ENCODE measurements at places on chromosomes 3 and 15. TPM values are rescaled to one million over a fixed set of nuclear protein-coding genes. Genes with fewer than 3 reads are reported as not detected.

- no peaks in the 10 kb centered on the region for H3K27me3 ChIP-seq
- DNase-seq: no peak
- H3K27ac ChIP-seq: no peak overlapping the region
- H3K4me1 ChIP-seq: no peaks in the 10 kb centered on the region
- no peaks in the 10 kb centered on the region for H3K36me3 ChIP-seq
These were observed 14.4 kb downstream of the PLA2G4F start for GRCh38 chr15:42141795-42142667.

The USP50 gene
- not detected for total RNA-seq

DNA sequence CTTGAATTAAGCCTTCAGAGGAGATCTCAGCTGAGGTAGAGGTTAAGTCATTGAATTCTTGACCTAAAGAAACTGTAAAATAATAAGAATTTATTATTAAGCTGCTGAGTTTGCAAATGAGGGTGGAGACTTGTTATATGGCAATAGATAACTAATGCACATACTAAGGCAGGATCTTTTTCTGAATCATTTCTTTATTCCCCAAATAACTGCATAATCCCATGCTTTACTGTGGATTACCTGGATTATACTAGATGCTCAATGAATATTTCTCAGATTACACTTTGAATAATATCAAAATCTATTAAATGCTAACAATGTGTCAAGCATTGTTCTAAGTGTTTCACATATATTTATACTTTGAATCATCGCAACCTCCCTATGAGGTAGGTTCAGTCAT lies 532.5 kb downstream of the NAALADL2 start:
- no peak overlapping the region for H3K27ac ChIP-seq
- DNase-seq: no peak

The LMCD1 gene
- 5.6 TPM for total RNA-seq

DNA sequence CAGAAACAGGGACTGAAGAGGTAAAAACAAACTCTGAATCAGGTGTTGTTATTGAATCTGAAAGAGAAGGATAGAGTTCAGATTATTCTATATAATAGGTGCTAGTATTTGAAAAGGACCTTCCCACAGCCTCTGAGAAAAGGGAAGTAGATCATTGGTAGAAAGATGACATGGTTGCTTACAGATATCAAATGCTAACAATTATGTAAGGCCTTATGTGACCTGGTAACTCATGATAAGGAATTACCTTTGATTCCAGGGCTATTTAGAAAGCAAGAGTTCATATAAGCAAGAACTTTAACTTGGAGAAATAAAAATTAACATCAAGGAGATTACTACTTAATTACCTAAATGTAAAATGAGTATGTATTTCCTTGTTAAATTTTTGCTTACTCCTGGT lies 7.6 kb downstream of the SLC27A2 start:
- H3K36me3 ChIP-seq: no peaks in the 10 kb centered on the region
- no peaks in the 10 kb centered on the region for H3K27me3 ChIP-seq
- H3K27ac ChIP-seq: no peak overlapping the region
- H3K4me1 ChIP-seq: no peaks in the 10 kb centered on the region
- no peak for DNase-seq

DNA sequence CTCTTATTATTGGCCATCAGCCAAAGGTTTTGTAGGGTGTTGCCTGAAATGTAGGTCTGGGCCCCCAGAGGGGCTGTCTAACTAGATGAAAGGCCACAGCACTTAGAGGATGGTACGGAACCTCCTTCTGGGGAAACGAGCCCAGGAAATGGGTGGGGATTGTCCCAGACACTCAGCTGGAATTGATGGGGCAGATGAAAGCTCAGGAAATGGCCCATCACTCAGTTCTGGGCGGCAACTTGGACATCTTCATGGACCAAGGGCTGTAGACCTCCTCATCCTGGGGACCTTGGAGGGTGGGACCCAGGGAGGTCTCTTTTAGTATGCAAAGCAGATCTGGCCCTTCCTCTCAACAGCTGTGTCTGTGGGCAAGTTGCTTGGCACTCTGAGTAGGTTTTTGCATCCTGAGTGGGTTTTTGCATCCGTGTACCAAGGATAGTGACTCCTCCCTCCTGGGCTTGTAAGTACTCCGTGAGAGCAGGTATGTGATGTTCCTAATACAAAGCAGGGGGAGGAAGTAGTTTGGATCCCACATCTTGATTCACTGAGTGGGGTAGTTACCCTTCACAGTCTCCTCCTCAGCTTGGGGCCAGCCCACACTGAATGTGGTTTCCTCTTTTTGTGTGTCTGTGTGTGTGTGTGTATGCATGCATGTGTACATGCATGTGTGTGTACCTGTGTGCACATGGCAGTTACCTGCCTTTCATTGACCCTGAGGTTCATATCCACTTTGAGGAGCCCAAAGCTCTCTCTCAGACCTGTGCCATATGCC lies 292.0 kb downstream of the RPLP1 start:
- H3K36me3 ChIP-seq: peaks cover 4% of the 10 kb centered on the region
- peaks cover 9% of the 10 kb centered on the region for H3K4me1 ChIP-seq
- H3K27me3 ChIP-seq: peaks cover 8% of the 10 kb centered on the region
- no peak overlapping the region for H3K27ac ChIP-seq
- no peak overlapping the region for H3K4me3 ChIP-seq

The VPS13C gene
- total RNA-seq: 150 TPM

The TMCO5A gene
- not detected for total RNA-seq

GRCh38 chr15:101642361-101642760 lies 9.8 kb downstream of the TM2D3 start:
- peaks cover 18% of the 10 kb centered on the region for H3K4me1 ChIP-seq
- peaks cover 63% of the 10 kb centered on the region for H3K36me3 ChIP-seq
- no peak for DNase-seq
- peak overlapping the region; percentile 53 for H3K4me3 ChIP-seq

- no peak overlapping the region for H3K27ac ChIP-seq
- H3K27me3 ChIP-seq: peaks cover 19% of the 10 kb centered on the region
- H3K4me3 ChIP-seq: no peak overlapping the region
- H3K36me3 ChIP-seq: no peaks in the 10 kb centered on the region
- DNase-seq: no peak
These were observed 90.0 kb downstream of the FAM43A start for GRCh38 chr3:194775731-194776130.

DNA sequence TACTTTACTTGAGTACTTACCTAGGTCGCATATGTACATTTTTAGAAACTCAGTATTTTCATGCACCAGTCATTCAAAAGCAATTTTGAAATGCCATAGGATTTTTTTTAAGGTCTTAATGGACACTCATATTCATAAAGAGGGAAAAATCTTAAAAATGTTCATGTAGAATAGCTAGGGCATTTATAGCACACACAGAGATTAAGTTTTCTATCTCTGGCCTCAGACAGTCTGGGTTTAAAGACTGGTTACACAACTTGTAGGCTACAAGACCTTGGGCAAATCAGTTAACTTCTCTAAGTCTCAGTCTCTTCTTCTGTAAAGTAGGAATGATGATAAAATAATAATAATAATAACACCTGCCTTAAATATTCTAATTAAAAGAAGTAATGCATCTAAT lies 48.5 kb upstream of the UBP1 start:
- H3K27me3 ChIP-seq: no peaks in the 10 kb centered on the region
- no peaks in the 10 kb centered on the region for H3K4me1 ChIP-seq
- no peak overlapping the region for H3K27ac ChIP-seq
- DNase-seq: no peak
- H3K36me3 ChIP-seq: no peaks in the 10 kb centered on the region

DNA sequence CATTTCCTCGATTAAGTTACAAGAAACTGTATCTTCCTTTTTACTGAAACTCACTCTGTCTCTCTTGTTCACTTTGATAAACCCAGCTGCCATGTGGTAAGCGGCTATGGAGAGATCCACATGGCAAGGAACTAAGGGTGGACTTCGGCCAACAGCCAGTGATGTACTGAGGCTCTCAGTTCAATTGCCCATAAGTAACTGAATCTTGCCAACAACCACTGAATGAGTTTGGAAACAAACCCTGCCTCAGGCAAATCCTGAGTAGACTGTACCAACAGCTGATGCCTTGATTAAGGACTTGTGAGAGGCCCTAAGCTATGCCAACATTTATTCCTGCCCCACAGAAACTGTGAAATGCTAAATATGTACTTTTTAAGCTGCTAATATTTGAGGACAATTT lies 433.5 kb downstream of the PLOD2 start:
- no peaks in the 10 kb centered on the region for H3K36me3 ChIP-seq
- no peak for DNase-seq
- no peak overlapping the region for H3K4me3 ChIP-seq

DNA sequence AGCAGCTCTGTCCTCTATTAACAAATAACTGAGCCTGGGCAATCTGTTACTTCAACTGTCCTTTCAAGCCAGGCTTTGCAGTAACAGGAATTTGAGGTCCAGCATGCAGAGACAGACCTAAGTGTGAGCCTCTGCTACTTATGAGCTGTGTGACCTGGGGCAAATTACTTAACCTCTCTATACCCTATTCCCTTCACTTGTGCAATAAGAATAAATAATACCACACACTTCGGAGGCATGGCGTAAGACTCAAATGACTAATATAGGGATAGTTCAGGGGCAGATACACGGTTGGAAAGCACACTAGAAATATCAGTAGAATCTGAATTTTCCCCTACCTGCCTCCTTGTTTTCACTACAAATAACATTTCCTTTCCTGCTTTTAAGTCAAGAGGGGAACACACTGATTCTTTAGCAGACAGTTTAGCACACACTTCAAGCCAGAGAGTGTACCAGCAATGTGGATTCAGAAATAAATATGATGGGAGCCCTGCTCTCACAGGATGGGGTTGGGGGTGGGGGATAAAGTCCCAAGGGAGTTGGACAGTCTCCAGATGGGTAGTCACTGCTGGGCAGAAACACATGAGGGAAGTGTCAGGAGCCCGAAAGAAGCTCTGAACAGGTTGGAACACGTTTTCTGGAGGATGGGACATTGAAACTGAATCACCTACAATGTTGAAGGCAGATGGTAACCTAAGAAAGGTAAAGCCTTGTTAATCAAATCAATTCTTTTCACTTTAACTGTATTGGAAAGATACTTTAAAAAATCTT lies 61.8 kb upstream of the RBP1 start:
- H3K36me3 ChIP-seq: no peaks in the 10 kb centered on the region
- H3K27ac ChIP-seq: no peak overlapping the region
- H3K27me3 ChIP-seq: no peaks in the 10 kb centered on the region
- no peaks in the 10 kb centered on the region for H3K4me1 ChIP-seq
- no peak for DNase-seq

DNA sequence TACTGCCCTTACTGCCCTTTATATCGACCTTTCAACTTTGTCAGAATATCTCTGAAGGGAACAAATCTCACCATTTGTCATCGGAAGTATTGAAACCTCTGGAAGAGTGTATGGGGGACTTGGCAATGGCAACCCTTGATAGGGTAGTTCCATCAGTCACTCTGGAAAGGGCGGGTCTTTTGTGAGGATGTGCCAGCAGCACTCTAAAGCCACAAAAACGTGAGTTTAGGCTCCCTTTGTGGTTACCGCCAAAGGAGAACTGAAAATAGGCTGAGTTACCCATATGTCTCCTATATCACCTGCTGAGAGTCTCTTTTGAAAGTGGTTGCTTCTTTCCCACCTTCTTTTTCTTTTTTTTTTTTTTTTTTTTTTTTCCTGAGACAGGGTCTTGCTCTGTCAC lies 296.8 kb upstream of the CHRM5 start:
- no peak for DNase-seq
- no peak overlapping the region for H3K4me3 ChIP-seq
- no peaks in the 10 kb centered on the region for H3K36me3 ChIP-seq

DNA sequence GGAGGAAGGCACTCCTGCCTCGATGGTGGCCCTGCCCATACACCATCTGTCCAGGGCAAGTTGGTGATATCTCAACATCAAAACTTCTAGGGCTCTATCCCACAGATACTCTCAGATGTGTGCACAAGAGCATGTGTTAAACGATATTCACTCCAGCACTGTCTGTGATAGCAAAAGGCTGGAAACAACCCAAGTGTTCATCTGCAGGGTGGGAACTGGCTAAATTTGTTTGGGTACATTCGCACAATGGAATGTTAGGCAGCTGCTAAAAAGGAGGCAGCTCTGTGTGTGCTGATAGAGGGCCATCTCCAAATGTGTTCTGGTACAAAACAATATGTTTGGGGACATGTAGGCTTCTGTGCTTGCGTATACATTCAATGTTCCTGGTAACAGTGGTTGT lies 19.8 kb downstream of the IGDCC4 start:
- H3K27ac ChIP-seq: no peak overlapping the region
- DNase-seq: no peak
- no peaks in the 10 kb centered on the region for H3K36me3 ChIP-seq
- H3K4me3 ChIP-seq: no peak overlapping the region
- no peaks in the 10 kb centered on the region for H3K4me1 ChIP-seq
- H3K27me3 ChIP-seq: peaks cover 5% of the 10 kb centered on the region

DNA sequence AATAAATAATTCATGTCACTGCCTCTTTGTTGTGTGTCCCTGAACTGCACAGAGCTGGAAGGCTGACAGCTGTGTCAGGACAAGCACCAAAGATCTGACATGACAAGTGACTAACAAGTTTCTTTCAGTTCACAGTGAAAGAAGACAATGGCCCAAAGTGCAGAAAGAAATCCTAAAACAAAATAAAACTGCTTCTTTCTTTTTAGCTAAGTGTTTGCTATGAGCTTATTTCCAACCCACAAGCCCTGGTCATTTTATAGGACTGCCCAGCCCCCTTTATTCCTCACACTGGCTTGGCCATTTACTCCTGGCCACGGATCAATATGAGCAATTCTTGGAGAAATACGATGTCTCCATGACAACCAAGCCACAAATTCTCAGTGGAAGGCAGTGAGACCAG lies 238.5 kb downstream of the WDR72 start:
- H3K27ac ChIP-seq: no peak overlapping the region
- H3K27me3 ChIP-seq: no peaks in the 10 kb centered on the region
- no peaks in the 10 kb centered on the region for H3K4me1 ChIP-seq
- DNase-seq: no peak
- no peak overlapping the region for H3K4me3 ChIP-seq
- H3K36me3 ChIP-seq: no peaks in the 10 kb centered on the region

DNA sequence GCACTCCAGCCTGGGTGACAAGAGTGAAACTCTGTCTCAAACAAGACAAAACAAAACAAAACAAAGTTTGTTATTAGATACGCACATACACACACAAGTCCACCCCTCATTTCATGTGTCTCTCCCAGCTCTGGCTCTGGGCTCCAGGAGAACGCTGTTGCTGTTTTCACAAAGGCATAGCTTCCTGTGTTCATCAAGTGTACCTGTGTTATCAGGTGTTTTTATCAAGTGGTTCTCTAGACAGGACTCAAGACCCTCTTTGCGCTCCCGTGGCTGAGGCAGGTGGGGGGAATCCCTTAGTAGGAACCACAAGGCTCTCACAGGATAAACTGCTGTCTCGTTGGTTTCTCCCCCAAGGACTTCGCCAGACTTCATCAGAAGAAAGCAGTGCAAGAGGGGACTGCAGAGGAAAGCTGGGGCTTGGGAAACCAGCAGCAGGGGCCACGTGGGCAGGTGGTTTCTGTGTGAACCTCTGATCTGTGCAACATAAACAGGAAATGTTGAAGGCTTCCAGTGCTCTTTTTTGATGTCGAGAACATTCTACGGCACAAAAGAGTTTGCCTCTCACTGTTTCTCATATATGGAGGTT lies 6.9 kb upstream of the PPP1R2 start:
- peaks cover 69% of the 10 kb centered on the region for H3K4me1 ChIP-seq
- no peaks in the 10 kb centered on the region for H3K27me3 ChIP-seq
- peak overlapping the region; percentile 91 for H3K27ac ChIP-seq
- H3K36me3 ChIP-seq: no peaks in the 10 kb centered on the region
- peak overlapping the region; percentile 83 for H3K4me3 ChIP-seq
- peak; percentile 88 for DNase-seq

- H3K36me3 ChIP-seq: no peaks in the 10 kb centered on the region
- no peak for DNase-seq
- no peak overlapping the region for H3K27ac ChIP-seq
- no peak overlapping the region for H3K4me3 ChIP-seq
These were observed 121.1 kb upstream of the PPP2R3A start for GRCh38 chr3:135844386-135844785.

The SLC12A1 gene
- not detected for total RNA-seq

The STXBP5L gene
- total RNA-seq: not detected

The MUC13 gene
- 0.49 TPM for total RNA-seq

The AADACL2 gene
- total RNA-seq: not detected

Data from CD4-positive, CD25-positive, alpha-beta regulatory T cell (primary cell).